Stimulated activated CD4-positive, alpha-beta T cell treated with anti-CD3 and anti-CD28 coated beads, Interleukin-2, amount 100 ng/mL, for 4 hours (primary cell): ENCODE measurements at places on chromosomes 7 and 10.
A peak's percentile ranks its signal among the peaks of the same experiment; 100 is the strongest.

DNA sequence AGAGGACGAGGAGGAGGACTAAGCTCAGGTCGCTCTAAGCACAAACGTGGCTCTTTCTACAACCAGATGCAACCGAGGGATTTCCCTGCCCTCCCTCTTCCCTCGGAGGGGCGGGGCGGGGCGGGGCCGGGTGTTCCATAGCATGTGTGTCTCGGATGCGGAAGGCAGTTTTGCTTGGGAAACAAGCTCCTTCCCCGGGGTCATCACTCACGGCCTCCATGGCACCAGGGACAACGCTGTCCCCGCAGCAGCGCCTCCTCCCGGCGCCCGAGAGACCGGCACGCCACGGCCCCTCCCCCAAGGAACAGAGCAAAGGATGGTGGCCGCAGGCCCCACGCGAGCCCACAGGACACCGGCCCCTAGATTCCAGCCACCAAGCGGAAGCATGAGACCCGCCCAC lies 110.5 kb downstream of the PAXIP1 start:
- no peak for DNase-seq

DNA sequence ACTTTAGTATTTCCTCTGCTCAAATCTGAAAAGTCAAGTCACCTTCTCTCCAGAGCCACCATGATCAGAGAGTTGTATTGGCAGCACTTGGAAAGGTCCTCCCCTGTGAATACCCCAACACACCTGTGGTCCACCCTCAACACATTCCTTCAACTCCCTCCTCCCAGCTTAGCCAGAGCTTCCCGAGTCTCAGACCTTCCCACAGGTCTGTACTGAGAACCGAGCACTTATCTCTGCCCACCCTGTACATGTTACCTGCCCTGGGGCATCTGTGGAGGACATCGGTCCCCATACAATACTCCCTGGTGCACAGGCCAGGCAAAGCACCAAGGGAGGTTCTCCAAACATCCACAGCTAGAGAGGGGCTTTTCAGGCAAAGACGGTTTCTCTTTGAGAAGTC lies 30.6 kb downstream of the SORBS1 start:
- DNase-seq: no peak

DNA sequence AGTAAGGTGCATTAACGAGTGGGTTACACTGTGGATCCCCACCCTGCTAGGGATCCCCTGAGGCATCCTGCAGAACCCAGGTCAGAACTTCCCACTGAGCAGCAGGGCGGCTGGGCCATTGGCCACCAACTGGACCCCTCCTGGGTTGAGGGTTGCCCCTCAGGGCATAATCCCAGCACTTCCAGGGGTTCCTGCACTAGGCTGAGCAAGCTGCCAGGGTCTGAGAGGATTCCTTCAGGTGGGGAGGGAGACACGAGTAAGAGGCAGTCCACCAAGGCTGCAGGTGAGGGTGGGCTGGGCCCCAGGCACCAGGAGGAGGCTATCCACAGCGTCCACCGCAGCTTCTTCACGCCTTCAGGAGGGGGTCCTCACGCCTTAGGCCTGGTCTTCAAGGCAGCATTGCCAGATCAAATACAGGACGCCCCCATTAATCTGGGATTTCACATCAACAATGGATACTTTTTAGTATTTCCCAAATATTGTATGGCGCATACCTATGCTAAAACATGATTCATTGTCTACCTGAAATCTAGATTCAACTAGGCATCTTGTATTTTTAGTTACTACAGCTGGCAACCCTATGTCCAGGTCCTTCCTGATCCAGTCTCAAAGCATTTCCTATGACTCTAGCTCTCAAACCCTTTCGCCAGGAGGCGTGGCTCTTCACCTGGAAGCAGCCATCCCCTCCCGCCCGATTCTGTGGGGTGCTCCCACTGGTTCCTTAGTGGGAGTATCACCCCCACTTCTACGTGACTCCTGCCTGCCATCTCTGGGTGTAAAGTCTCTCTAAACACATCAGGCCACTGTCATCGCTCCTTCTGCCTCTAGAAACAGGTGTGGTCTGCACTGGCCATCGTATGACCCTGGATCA lies 4.1 kb downstream of the PRKAG2 start:
- DNase-seq: no peak

DNA sequence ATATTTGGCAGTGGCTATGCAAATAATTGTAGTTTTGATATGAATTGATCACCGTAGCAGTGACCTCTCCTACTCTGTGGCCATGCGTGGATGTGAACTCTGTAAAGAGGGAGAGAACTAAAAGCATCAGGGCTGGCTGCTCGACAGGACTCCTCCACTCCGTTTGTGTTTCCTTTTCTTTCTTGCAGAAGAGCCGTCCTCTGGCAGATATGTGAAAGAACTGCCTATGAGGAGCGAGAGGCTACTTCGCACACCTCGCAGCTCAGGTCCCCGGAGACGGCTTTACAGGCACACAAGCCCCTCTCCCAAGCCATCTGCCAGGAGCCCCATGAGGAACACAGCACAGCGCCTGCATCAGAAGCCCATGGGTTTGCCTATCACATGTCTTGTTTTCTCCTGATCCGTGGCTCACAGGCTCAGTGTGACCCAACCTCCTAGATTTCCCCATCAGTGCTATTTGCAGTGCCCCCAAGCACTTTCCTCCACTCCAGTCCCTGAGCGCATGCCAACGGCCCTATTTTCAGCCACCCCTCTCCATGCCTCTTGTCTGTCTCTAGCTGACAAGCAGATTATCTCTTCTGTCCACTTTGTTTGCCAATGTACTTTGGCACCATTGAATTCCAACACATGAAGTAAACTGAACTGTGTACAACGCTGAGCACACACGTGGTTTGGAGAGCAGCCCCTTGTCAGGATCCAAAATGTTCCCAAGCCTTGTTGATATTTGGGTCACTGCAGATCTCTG lies 164.3 kb upstream of the AKR1E2 start:
- DNase-seq: no peak

DNA sequence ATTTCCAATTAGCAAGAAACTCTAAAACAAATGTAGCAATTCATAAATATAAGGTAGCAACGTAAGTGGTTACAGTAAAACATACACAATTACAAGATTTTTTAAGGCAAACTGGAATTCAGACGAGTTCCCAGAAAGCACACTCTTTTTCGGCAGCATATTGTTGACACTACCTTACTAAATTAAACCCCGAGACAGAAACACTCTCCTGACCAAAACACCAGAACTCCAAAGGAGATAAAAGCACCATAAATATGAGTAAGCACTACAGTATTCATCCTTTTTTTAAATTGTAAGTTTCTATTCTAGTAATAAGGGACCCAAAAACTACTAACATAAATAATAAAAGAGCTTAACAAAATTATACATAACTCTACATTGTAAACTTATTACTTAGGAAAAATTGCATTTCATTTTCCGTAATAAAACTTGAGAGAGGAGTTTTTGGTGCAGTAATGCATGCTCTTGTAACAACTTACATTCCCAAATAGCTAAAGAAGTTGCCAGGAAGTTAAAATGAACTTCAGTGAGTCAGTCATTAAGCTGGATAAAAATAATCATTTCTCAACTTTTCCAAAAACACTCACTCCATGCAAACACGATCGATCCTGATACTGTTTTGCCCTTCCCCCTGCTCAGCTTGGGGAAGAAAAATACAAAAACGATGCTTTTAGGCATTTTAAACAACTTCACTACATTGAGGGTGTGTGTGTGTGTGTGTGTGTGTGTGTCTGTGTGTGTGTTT lies 2.0 kb downstream of the PIP4K2A start:
- no peak for DNase-seq

GRCh38 chr10:105855791-105856190 lies 1214.7 kb downstream of the SORCS3 start:
- DNase-seq: no peak

DNA sequence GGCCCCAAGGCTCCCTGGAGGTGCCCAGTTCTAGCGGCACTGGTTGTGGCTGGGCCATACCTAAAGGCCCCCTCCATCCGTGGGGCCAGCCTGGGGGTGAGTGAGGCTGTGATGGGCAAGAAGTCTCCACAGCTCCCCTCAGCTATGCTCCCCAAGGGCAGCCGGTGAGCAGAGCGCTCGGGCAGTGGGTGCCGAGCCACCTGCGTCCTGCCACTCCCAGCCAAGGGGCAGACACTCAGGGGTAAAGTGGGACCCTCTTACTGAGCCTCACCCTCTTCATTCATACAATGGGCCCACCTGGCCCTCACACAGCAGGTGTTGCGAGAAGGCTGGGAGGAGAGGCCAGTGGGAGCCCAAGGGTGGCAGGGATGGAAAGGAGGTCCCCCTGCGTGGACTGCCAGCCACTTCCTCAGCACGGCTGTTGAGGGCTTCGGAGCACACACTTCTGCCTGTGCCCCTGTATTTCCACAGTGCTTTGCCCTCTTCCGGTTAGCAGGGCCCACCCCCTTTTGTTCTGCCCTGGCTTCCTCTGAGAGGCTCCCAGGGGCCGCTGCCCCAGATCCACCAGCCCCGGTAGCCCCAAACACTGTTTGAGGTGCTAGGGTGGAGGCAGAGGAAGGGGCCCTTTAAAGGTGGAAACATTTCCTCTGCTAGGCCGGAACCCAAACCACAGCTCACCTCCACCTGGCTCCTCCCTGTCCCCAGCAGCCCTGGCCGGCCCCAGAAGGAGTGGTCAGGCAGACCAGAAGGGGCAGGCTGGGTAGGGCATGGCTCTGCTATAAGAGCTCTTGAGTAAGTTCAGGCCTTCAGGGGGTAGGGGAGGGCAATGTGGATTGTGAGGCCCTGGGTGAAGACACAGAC lies 16.4 kb upstream of the C10orf105 start:
- peak; percentile 55 for DNase-seq
